ENCODE measurements at places on chromosomes 16 and 17. TPM values are rescaled to one million over a fixed set of nuclear protein-coding genes. Genes with fewer than 3 reads are reported as not detected.

The ZNF385C gene
- 0.13 TPM for total RNA-seq

The NPTX1 gene
- 0.62 TPM for total RNA-seq

The PRAC2 gene
- not detected for total RNA-seq

The SPATA22 gene
- total RNA-seq: not detected

The BICDL2 gene
- total RNA-seq: not detected

The SCGB1C2 gene
- total RNA-seq: not detected

The FBXO39 gene
- total RNA-seq: not detected

The CYBC1 gene
- 37.4 TPM for total RNA-seq

The MATCAP1 gene
- total RNA-seq: 22.2 TPM

- DNase-seq: no peak
Observed at GRCh38 chr17:13306310-13306962, 288.6 kb upstream of the ELAC2 start.

GRCh38 chr16:11067697-11068141 lies 123.4 kb downstream of the CLEC16A start:
- DNase-seq: peak; percentile 31

- DNase-seq: no peak
Observed at GRCh38 chr17:48597528-48597777, 3.9 kb upstream of the HOXB5 start.

- no peak for DNase-seq
Observed at GRCh38 chr17:77966476-77966875, 8.0 kb downstream of the TNRC6C start.

DNA sequence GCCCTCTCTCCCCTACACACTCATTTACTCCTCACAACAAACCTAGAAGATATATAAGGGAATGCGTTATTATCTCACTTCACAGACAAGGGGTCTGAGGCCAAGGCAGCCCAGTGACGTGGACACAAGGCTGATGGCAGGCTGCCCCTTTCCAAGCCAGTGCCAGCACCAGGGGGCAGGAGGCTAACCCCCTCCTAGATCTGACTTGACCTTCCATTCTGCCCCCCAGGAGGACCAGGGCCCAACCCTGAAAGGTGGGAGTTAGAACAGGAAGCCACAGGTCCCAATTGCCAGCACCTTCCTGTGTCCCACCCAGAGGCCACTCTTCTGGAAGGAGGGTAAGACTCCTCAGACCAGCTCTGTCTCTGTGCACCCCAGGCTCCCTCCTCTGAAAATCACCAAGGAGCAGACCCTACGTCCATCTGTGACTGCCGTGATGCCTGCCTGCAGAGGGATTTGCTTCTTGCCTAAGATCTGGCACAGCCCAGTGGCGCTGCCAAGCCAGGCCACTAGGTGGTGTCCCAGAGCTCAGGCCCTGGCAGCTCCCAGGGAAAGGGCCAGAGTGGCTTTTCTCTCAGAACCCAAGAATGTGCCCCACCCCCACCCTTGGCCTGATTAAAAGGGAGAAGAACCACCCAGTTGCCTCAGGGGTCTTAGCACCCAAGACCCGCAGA lies 42.4 kb upstream of the MRPS23 start:
- peak; percentile 95 for DNase-seq

- no peak for DNase-seq
Observed at GRCh38 chr17:15006421-15007128, 258.6 kb downstream of the PMP22 start.

DNA sequence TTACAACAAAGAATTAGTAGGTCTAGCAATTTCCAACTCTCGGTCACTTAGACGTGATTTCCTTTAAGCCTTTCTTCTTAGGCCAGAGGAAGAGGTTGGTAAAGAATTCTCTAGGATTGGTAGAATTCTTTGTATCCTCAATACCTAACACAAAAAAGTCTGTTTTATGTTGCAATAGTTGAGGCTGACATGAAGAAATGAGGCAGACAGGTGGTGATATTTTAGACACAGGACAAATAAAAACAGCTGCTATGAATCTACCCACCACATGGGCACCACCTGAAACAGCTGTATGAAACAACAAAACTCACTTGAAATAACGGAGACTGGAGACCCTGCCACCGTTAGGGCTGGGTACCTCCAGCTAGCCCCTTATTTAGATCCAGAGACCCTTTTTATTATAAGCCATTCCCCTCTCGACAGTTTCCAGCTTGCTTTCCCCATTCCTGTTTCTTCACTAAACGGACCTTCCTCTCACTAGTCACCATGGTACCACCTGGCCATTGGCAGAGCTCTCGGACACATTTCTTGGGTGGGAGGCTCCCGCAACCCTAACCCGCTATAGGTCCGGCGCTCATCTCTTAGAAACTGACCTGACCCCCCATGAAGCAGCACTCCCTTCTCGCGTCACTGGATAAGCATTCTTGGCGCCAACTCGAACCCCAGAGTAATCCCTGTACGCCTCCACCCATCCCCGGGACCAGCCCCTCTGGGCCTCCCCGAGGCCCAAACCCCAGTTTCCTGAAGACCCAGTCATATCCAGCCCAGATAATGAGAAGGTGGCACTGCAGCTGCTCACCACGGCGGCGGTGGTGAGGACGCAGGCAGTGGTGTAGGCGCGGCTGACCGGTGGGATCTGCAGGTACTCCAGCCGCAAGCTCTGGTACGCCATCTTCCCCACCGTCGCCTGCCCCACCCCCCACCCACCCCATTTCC lies at the start of gene DERL2:
Gene DERL2, minus strand, starts transcription at position 909 of the 936 bp plus-strand sequence. Its CDS starts 17 bp downstream, at position 892.
- no peak for DNase-seq

DNA sequence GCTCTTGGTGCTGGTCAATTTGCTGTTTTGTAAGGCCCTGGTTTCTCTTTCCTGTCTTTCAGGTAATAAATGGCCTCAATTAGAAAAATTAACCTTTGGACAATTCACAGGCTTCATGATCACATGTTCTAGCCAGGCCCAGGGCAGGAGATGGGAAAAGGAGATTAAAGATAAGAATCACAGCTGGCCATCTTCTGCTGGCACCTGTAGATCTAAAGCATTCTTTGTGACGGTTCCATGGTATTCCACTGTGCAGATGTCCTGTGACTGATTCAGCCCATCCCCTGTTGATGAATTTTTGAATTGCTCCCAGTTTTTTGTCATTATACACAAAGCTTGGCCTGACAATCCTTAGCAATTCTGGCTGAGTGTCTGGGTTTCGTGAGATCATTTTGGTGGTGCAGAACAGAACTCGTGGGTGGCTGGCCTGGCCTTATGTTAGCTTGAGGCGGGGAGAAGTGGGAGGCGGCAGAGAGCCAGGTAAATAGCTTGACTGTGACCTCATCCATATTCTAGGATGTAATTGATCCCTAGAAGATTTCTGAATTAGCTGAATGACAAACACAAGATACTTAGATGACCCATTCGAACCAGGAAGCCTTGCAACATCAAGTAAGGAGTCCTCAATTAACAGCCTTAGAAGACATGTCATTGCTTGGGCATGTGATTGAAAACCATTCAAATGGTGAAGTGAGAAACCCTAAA lies 14.1 kb downstream of the TMC5 start:
- DNase-seq: no peak

DNA sequence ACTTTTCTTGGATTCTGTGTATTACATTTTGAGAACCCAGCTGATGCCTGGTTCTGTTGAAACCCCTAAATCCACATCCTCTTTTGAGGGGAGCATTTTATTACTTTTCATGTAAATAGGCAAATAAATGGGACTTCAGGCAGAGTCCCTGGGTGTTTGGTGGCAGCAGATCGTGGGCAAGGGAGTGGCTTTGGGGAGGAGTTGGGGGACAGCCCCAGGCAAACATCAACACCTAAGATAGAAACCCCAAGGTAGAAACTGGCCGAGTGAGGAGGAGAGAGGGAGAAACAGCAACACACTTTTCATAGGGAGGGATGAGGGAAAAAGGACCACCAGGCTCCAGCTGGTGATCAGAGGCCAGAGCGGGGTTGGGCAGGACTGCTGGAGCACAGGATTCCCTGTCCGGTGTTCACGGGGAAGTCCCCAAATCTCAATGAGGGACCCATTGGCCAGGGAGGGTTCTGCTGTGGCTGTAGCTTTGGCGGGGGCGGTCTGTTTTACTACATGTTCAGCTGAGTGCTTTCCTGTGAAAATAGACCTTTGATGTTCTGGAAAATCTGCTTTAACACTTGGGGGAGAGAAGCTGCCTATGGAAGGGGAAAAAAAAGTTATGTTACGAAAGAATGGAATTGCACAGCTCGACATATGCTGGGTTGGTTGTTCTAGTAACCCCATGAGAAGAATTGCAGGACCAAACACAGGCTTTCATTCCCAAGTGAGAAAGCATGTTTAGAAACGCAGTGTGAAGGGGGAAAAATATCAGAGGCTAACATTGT lies 46.6 kb downstream of the MSI2 start:
- DNase-seq: peak; percentile 46

GRCh38 chr17:7707446-7707845 lies 2.4 kb downstream of the EFNB3 start:
- DNase-seq: peak; percentile 33

DNA sequence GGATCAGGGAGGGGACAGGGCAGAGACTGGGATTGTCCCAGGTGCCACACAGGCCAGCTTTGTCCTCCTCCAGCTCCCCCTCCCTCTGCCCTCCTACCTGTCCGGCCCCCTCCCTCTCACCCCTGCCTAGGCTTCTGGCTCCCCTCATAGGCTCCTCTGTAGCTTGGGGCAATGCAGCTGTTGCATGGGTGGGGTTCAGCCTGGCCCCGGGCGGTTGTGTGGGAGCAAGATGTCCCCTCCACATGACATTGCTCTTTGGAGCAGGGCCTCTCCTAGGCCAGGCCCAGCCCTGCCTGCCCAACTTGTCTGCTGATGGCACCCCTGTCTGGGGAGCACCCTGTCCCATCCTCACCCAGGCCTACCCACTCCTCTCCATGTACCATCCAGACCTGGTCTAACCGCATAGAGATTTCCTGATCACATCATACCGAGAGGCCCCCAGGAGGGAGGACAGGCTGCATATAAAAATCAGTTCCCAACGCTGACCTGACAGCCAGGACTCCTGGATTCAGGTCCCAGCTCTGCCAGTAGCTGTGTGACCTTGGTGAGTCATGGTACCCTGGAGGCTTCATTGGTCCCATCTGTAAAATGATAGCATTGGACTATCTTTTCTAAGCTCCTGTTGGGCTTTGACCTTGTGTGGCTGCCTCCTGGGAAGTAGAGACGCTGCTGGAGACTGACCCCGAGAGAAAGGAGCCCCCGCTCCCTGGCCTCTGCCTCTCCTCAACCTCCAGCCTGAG lies 48.8 kb upstream of the DLX4 start:
- DNase-seq: no peak

- DNase-seq: peak; percentile 69
Observed at GRCh38 chr17:19448341-19449268, 37.6 kb downstream of the RNF112 start.

All from cardiac septum (tissue), 1 donor.